Fibroblast of skin of right quadriceps (primary cell): ENCODE measurements at places on chromosomes 1 and 21.

DNA sequence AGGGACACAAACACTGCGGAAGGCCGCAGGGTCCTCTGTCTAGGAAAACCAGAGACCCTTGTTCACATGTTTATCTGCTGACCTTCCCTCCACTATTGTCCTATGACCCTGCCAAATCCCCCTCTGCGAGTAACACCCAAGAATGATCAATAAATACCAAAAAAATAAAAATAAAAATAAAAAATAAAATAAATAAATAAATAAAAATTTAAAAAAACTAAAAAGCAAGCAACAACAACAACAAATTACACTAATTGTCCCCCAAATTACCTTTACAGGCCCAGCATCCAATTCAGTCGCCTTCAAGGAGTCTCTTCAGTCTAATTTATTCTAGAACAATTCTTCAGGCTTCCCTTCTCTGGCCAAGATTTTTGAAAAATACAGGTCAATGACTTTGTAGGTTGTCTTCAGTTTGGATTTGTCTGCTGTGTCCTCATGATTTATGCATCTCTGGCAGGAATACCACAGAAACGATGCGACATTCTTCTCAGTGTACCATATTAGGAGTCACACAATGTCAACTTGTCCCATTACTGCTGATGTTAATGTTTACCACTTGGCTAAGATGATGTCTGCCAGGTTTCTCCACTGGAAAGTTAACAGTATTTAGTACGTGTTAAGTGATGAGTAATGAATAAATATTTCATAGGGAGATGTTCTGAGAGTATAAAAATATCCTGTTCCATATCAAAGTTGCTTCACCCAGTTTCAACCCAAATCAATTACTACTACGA, 20.3 kb upstream of the BMP8B start:
- peak; percentile 19 for DNase-seq

DNA sequence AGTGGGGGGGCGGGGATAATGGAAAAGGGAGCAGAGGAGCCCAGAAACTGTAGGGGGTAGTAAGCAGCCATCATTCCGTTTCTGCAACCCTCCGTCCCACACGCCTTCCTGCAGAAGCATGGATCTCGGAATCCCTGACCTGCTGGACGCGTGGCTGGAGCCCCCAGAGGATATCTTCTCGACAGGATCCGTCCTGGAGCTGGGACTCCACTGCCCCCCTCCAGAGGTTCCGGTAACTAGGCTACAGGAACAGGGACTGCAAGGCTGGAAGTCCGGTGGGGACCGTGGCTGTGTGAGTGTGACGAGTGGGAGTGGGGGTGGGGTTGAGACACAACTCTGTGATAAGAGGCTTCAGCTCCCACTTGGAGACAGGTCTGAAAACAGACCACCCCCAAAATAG, 706 bp downstream of the CREB3L4 start:
- no peak for DNase-seq

GRCh38 chr1:172938681-172939080, 112.1 kb downstream of the TNFSF18 start:
- peak; percentile 67 for DNase-seq

DNA sequence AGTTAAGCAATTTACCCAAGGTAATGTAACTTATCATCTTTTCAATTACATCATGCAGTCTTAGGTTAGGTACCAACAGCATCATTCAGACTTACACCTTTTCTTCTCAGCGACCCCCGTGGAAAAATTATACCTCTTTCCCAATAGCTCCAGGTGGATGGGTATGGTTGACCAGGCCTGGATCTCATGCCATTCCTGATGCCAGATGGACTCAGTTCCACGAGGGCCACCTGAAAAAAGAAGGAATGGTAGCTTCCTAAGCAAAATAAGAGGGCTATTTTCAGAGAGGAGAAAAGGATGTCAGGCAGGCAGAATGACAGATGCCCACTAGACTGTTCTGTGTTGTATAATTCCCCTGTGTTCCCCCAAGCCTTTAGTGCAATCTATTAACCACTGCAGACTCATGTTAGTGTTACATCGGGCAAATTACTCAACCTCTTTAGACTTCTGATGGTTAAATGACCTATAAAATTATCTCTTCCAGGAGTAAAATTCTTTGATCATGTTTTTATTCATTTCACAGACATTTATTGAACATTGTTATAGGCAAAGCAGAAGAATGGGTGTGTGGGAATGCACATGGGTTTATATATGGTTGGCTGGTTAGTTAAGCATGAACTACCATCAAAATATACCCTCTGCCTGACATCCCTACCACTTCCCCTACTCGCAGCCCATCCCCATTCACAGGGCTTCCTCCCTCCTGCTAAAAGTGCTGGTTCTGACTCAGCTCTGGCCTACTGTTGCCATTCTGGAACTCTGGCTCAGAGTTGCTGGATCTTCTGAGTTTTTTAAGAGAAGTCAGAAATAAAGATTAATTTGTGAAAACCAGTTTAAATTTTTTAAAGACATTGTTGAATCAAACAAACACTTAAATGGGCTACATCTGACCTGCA, 10.6 kb upstream of the MYSM1 start:
- no peak for DNase-seq

DNA sequence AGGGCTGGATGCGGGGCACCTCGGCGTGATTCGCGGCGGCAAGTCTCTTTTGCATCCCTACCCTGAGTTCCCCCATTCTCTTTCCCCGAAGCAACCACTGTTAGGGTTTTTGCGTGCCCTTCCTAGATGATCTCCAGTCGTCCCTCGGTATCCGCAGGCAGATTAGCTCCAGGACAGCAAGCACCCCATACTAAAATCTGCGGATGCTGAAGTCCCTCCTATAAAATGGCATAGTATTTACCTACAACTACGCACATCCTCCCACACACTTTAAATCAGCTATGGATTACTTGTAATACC, 22.8 kb upstream of the CFAP126 start:
- no peak for DNase-seq
